HS-5 (cell line): ENCODE measurements at places on chromosomes 16 and 17.

DNA sequence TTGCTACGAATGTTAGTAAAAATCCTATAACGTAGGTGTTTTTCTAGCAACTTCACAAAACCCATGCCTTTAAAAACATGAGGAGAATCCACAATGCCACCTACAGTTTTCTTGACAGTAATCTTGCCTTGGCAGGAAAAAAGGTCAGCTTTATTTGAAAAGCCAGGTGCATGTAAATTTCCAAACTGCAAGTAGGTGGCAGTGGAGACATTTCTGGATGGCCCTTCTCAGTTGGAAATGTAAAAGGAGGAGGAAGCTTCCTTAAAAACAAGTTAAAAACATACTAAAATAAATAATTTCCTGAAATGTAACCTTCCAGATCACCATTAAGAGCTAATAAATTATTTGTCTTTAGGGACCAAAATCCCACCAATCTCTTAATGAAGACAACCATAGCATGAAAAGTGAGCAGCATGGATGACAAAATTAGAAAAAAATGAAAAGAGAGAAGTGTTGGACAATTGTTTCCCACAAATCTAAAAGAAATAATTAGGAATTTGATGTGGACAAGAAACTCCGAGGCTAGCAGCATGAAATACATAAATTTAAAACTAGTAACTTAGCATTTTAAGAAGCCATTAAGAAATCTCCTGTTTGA is 152.2 kb downstream of the SNX11 start:
- no peak for DNase-seq

- DNase-seq: no peak
These were observed 24.0 kb downstream of the LLGL2 start for GRCh38 chr17:75549246-75550138.

GRCh38 chr16:49352892-49353291 is 20.7 kb upstream of the C16orf78 start:
- DNase-seq: no peak

GRCh38 chr17:77131904-77132303 is 8.9 kb upstream of the SEC14L1 start:
- peak; percentile 78 for DNase-seq
